ENCODE measurements at places on chromosomes 11 and 22. TPM values are rescaled to one million over a fixed set of nuclear protein-coding genes. Genes with fewer than 3 reads are reported as not detected.

GRCh38 chr11:105903113-105903512 is 118.9 kb downstream of the MSANTD4 start:
- DNase-seq, result no peak

GRCh38 chr22:31853736-31854495 is 90.4 kb upstream of the YWHAH start:
- no peak for DNase-seq

GRCh38 chr11:20035701-20036601 is 124.3 kb downstream of the DBX1 start:
- DNase-seq, result no peak

DNA sequence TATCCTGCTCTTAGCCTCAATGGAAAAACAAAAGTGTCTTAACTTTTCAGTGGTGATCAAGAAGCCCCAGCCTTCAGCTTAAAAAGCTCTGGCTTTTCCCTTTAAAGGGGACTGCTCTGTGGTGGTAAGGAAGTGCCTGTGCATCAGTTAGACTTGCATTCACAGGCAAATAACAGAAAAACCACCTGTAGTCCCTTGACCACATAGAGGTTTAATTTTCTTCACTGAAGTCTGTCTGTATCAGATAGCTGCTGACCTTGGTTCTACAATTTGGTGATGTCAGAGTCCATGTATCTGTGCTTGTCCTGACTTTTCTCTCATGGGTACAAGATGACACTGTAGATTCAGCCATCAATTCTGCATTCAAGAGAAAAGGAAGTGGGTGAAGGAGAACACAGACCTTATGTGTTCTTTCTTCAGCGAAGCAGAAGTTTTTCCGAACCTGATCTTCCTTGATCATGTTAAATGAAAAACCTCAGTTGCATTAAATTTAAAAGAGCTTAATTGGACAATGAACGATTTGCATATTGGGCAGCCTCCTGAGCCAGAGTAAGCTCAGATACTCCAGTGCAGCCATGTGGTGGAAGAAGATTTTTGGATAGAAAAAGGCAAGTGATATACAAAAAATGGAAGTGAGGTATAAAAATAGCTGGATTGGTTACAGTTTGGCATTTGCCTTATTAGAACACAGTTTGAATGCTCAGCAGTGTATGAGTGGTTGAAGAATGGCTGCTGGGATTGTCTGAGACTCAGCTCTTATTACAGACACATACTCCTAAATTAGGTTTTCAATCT is 43.2 kb upstream of the RDX start:
- no peak for DNase-seq

- no peak for DNase-seq
These were observed 36.2 kb upstream of the CCDC188 start for GRCh38 chr22:20186871-20187546.

DNA sequence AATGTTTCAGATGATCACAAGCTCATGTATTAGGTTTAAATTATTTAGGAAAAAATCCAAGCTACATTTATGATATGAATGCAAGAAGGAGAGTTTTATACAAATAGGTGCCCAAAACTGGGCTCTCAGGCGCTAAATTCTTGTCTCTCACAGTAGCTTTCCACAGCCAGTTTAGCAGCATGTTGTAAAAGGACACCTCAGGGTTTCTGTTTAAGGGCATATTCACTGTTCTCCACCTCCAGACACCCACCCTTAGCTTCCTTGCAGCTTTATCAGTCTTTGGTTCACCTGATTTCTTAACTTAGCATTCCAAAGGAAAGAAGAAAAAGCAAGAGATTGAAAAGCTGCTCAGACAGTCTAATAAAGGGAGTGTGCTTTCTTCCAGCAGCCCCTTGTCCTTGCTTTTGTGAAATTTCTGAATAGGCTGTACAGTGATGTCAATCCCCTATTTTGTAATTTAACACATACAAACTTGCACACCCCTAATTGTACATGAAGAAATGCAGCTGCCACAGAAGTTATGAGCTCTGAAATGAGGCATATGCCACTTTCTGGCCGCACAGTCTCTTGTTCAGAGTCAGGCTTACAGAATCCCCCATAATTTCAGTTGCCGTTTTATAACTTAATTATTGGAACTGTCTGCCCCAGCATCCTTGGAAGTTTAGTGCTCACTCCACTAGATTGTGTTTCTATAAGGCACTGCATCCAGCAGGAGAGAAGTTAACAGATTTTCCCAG is 262.1 kb downstream of the DDX10 start:
- DNase-seq, result no peak

- no peak for DNase-seq
These were observed 17.9 kb upstream of the B4GALNT4 start for GRCh38 chr11:351411-351810.

DNA sequence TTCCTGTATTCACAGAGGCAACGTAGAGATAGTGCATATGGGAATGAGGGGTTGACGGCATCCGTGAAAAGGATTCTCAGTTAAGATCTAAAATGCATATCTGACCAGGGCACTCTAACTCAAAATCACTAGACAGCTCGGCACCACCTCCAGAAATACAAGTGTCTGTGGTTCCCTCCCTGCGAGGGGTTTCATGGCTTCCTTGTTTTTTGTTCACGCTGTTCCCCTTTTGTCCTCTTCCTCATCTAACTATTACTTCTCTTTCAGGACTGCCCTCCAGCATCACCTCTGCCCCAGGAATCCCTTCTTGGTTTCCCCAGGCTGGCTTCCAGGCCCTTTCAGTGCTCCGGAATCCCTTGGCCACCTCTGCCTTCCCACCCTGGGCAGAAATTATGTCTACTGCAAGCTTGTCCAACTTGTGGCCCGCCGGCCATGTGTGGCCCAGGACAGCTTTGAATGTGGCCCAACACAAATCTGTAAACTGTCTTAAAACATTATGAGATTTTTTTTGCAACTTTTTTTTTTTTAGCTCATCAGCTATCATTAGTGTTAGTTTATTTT is 159.9 kb downstream of the FBXO7 start:
- DNase-seq, result no peak

DNA sequence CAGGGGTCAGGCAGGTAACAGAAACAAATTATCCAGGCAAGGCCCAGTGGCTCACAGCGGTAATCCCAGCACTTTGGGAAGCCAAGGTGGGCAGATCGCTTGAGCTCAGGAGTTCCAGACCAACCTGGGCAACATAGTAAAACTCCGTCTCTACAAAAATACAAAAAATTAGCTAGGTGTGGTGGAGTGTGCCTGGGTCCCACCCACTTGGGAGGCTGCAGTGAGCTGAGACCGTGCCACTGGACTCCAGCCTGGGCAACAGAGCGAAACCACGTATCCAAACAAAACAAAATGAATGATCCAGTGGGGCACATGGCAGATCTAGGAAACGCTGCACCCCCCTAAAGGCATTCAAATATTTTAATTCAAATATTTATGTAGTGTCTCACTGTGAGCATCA is 9.9 kb downstream of the NUMA1 start:
- no peak for DNase-seq

- no peak for DNase-seq
These were observed 921.7 kb downstream of the LRRC4C start for GRCh38 chr11:40537734-40538133.

DNA sequence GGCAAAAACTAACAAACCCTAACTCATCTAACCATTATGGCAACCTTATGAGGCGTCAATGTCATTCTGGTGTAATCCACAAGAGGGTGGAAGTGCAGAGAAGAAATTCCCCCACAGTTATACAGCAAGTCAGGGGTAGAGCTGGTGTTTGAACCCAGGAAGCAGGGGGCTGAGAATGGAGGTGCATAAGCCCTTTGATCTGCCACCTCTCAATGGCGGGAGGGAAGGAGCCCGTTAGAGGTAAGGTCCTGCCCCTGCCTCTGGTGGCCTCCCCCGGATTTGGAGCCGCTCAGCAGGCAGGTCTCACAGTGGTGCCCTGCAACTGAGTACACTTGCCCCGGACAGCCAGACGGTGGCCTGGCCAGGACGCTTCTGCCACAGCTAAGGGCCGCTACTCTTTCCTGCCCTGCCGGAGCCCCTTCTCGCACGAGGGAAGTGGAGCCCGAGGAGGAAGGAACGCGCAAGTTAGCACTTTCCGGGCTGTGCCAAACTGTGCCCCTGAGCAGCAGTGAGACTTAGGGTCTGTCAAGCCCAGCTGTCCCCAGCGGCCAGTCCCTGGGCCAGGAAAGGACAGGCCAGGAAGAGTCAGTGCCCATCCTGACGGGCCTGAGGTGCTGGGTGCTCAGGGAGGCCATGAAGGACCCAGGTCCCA is 1.1 kb downstream of the FXYD2 start:
- no peak for DNase-seq

DNA sequence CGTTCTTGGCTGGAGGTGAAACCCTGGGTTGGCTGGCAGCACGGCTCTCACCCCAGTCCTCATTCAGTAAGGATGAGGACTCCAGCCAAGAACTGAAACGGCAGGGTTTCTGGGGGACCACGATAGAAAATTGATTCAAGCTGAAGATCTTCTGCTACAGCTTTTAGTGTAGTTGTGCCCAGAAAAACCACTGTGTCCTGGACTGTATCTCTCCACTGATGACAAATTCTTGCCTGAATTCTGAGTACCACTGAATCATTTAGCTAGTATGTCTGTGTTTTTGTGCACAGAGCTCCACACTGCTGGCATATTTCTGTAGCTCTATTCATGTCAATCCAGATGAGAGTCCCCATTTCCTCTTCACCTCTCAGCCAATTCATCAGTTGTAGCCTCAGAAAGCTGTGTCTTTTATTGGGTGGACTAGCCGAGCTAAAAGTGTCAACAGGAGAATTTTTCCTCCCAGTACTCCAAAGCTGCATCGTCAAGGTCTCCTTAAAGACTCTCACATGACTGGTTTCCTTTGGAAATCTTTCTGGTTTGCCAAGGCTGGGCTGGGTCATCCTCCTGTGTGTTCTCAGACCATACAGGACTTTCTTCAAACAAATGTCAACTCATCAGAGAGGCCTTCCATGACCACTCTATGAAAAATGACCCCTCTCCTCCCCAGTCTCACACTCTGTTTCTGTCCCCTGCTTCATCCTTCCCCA is 144.6 kb downstream of the LDLRAD3 start:
- DNase-seq, result no peak

GRCh38 chr11:33731723-33732531 is 4.3 kb downstream of the CD59 start:
- no peak for DNase-seq

GRCh38 chr11:88017666-88018065 is 157.6 kb downstream of the RAB38 start:
- no peak for DNase-seq

GRCh38 chr11:115409691-115410220 is 94.5 kb downstream of the CADM1 start:
- peak; percentile 78 for DNase-seq

- DNase-seq, result no peak
These were observed 15.5 kb downstream of the NFAM1 start for GRCh38 chr22:42416671-42417230.

DNA sequence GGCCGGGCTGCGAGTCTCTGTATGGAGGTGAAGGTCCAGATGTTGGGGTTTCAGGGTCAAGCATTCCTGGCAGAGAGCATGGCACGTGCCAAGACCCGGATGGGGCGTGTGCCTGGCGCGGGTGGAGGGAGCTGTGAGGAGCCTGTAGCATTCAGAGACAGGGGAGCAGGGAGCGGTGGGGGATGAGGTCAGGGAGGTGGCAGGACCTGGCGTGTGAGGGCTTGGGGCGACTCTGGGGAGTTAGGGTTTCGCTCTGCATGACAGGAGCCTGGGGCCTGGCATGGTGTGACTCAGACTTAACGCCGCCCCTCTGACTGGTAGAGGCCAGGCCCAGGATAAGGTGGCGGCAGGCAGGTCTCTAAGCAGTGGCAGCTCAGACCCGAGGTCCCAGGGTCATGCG is 103.0 kb downstream of the KCNQ1 start:
- no peak for DNase-seq

GRCh38 chr22:16776080-16776479 is 49.1 kb downstream of the XKR3 start:
- no peak for DNase-seq

- DNase-seq, result no peak
These were observed 15.6 kb upstream of the DENND5A start for GRCh38 chr11:9280655-9281301.

GRCh38 chr11:103441021-103441420 is 331.8 kb downstream of the DYNC2H1 start:
- DNase-seq, result no peak

DNA sequence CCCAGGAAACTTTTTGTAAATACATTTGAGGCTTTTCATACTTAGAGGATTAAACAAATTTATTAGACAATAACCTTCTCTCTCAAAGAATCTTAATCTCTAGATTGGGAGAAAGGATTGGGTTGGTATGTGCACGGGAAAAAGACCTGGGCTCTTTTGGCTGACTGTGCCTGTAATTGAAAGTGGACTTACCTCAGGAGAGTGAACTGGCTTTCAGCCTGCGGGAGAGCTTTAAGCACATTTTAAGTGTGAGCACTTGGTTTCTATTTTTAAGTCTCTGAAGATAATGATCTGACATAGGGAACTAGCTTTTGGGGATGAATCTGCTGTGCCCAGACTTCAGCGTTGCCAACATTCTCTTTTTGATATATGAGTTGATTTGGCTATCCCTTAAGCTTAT is 35.8 kb downstream of the UVRAG start:
- no peak for DNase-seq

GRCh38 chr22:50630376-50630775 is 2.4 kb upstream of the ARSA start:
- DNase-seq, result no peak

- DNase-seq, result no peak
These were observed 19.9 kb downstream of the KDM2A start for GRCh38 chr11:67138922-67139321.

DNA sequence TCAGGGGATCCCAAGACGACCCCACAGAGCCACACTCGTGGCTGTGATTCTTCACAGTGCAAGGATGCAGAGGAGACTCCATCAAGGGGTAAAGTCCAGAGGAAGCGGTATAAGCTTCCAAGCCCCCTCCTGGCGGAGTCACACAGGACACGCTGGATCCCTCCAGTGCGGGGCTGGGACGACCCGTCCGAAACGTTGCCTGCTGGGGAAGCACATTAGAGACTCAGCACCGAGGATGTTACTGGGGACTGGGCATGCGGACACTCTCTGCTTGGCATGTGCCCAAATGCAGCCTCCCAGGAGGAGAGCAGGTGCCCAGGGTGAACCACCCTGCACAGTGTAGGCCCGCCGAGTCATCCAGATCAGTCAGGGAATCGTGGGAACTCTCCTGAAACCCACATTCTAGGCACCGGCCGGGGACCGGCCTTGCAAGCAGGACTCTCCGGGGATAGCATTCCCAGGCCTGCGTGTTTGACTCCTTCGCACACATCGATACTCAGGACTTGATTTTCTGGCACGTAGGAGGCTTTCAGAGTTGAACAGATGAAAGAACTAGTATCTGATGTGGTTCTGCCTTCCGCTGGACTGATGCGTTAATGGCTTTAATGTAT is 229.8 kb downstream of the TBC1D22A start:
- DNase-seq, result no peak

The TMEM184B gene
- polyA plus RNA-seq, result 45.4 TPM

The DKK3 gene
- polyA plus RNA-seq, result 71.7 TPM

The PTPN5 gene
- 0.77 TPM for polyA plus RNA-seq

The MS4A1 gene
- 0.64 TPM for polyA plus RNA-seq

The SYCE3 gene
- 0.57 TPM for polyA plus RNA-seq

The OR5L1 gene
- not detected for polyA plus RNA-seq

The ROBO3 gene
- 26.5 TPM for polyA plus RNA-seq

The CRYAB gene
- polyA plus RNA-seq, result 49.9 TPM

The PNPLA5 gene
- not detected for polyA plus RNA-seq

The CRYBB1 gene
- 0.84 TPM for polyA plus RNA-seq

The TSPAN32 gene
- polyA plus RNA-seq, result 1.6 TPM

All from right renal pelvis (tissue), 4 donors.